ENCODE measurements at places on chromosomes 12 and 14.

DNA sequence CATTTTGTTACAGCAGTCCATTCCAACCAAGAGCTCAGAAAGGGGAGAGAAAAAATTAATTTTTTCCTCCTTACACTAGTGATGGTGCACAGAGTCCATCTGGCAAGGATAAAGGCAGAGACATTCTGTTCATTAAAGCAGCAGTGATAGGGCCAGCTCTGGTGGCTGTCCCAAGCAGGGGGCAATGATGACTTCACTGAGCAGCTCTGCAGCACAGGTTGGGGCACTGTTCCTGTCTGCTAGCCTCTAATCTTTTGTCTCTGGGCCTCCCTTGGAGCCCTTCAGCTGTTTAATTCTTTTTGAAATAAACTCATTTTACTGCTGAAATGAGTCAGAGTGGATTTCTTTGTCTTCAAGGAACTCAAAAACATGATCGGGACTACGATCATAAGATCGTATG is 200.9 kb upstream of the PLXNC1 start:
- DNase-seq, result no peak

DNA sequence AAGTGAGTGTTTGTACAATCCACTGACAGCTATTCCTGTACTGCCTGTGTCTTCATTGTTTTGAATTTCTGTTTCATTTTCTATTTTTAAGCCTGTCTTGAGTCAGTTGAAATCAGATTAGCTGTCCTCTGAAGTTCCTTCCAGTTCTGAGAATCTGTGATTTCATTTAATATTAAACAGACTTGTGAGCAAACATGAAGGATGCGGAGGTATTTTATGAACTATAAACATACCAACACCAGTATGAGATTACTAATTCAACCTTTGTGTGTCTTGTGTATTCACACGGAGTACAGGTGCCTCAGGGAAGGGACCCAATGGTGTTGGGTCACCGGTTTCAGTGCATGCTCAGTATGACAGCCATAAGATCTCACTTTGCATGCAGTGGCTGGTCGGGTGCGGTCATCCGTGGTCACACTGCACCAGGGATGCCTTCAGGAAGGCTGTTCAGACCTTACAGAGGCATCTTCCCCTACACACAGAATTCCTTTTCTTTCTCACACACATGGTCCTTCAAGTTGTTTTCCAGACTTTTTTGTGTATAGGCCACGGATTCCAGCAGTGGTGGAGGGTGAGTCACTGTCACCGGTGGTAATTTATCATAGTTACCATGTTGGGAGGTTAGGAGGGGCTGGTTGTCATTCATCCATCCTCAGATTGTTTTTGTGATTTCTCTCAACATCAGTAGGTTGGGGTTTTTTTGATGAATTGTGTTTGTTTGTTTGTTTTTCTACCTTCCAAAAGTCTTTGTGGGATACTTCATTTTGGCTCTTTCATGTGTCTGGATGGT is 103.0 kb upstream of the SFSWAP start:
- no peak for DNase-seq

- DNase-seq, result no peak
Observed at GRCh38 chr14:56590535-56590960, 10.9 kb downstream of the TMEM260 start.

- DNase-seq, result peak; percentile 77
Observed at GRCh38 chr12:116916714-116917114, 6.0 kb downstream of the FBXW8 start.

GRCh38 chr12:81798294-81798693 is 39.1 kb upstream of the PPFIA2 start:
- DNase-seq, result no peak

DNA sequence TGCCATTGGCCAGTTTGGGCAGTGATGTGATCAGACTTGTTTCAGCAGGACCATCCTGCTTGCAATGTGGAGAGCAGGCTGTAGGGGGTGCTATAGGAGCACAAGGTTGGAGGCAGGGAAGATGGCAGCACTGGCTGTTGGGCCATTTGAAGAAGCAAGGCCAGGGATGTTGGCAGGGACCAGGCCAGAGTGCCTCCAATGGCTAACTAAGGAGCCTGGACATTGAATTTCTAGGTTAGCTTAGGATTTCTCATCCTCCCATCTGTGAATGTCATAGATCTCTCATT is 23.5 kb downstream of the FGF23 start:
- DNase-seq, result peak; percentile 63

- DNase-seq, result no peak
Observed at GRCh38 chr12:112004041-112004440, 8.9 kb downstream of the TMEM116 start.

GRCh38 chr12:69459477-69459876 is 10.7 kb upstream of the FRS2 start:
- no peak for DNase-seq

DNA sequence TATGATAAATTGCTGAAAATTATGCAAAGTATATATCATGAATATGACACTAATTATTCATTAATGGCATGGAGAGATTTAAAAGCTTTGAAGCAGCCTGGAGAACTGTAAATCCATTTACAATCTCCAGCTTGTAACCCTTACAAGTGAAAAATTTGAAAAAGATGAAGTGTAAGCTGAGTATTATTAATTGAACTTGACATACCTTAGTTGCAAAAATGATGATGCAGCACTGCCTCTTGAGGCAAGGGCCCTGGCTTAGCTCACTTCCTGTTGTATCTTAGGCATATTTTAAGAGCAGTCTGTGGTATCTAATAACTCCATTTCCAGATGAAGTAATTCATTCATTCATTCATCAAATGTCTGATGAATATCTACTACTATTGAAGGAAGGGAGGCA is 158.6 kb downstream of the ANO4 start:
- no peak for DNase-seq

- DNase-seq, result no peak
Observed at GRCh38 chr12:68089101-68089500, 70.4 kb downstream of the IFNG start.

GRCh38 chr14:89810101-89810500 is 144.4 kb downstream of the EFCAB11 start:
- no peak for DNase-seq

- no peak for DNase-seq
Observed at GRCh38 chr14:86787717-86788116, 1205.3 kb downstream of the GALC start.
